Urinary bladder (tissue), 4 donors: ENCODE measurements at places on chromosomes 12 and 14. TPM values are rescaled to one million over a fixed set of nuclear protein-coding genes. Genes with fewer than 3 reads are reported as not detected.

DNA sequence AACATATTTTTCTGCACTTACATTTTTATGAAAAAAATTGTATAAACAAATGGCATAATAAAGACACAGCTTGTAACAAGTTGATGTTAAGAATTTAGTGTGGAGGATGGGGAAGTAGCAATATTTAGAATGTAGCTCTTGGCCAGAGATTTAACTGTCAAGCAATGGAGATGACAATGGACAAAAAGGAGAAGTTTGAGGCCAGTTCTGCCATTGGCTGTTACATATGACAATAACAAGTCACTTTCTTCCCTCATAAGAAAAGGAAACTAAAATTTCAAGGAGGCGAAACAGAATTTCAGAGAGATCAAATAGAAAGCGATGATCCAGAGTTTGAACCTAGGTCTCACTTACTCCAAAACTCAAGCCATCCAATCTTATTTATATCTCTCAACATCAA, 122.8 kb upstream of the CCDC175 start:
- no peak for DNase-seq

DNA sequence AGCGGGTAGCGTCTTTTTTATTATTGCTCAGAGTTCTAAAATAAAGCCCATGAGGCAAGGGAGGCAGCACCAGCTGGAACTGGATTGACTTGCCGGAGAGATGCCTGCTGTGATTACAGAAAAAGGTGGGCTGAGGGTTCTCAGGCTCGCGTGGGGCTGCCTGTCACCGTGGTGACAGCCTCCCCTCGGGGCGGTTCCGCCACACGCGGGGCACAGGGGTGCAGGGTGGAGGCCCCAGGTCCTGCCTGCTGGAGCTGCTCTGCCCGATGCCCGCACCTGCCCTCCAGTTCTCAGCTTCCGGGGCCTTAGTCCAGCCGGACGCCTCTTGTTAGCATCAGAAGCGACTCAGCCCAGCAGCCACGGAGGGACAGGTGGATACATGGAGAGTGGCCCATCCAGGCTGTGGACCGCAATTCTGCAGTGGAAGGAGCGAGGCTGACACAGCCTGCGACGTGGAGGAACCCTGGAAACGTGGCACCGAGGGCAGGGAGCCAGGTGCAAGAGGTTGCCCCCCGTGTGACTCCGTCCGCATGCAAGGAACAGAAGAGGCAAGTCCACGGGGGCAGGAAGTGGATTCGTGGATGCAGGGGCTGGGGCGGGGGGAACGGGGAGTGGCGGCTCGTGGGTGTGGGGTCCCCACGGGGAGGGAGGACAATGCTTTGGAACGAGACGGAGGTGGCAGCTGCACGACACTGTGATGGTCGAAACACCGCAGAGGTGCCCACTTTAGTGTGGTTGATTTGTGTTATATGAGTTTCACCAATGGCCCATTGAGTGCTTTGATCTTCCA, 79.5 kb downstream of the GALNT9 start:
- no peak for DNase-seq

- DNase-seq = no peak
Measured at GRCh38 chr12:7042842-7043241, 17.7 kb upstream of the C1S start.

DNA sequence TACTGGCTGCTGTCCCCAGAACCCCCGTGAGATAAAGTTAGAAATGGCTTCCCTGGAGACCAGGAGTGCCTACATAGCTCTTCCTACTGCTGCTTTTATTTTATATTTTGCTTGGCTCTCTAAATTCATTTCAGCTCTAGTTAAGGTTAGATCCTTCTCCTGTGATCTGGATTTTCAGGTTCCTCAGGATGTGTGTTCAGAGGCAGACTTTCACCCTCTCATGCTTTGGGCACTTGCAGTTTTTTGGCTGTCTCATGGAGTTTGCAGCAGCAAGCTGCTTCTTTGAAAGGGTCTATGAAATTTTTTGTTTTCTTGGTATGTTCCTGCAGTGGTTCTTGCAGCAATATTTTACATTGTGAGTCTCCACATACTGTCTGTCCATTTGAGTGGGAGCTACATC, 93.3 kb downstream of the ATP23 start:
- no peak for DNase-seq

DNA sequence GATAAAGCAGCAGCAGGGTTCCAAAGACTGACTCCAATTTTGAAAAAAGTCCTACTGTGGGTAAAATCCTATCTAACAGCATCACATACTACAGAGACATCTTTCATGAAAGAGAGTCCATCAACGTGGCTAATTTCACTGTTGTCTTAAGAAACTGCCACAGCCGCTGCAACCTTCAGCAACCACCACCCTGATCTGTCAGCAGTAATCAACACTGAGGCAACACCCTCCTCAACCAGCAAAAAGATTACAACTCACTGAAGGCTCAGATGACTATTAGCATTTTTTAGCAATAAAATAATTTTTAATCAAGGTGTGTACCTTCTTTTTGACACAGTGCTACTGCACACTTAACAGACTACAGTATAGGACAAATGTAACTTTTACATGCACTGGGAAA, 6.6 kb downstream of the CAPRIN2 start:
- no peak for DNase-seq

DNA sequence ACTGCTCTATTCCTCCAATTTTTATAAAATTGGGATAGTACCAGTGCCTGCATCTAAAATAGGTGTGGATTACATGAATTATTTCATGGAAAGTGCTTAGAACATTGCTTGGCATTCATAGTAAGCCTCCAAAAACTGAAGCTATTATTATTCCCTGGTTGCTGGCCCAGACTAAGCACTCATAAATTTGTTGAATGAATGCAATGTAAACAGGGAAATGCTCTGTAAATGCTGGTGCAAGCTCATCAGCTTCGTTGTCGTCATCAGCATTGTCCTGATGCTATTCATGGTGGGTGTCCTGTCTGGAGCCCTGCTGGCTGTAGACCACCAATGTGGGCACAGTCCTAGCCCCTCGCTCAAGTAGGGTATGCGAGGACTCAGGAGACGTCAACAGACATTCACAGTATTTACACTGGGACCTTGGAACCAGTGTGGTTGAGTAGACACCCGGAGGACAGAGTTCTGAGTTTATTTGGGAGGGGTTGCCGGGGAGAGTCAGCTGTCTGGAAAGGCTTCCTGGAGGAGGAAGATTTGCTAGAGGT, 16.5 kb downstream of the BDKRB2 start:
- DNase-seq = no peak

- DNase-seq = peak; percentile 59
Measured at GRCh38 chr12:54220092-54220557, 31.3 kb upstream of the SMUG1 start.

- no peak for DNase-seq
Measured at GRCh38 chr12:113479590-113480335, 8.1 kb upstream of the LHX5 start.

GRCh38 chr12:14479004-14479403, 88.7 kb downstream of the PLBD1 start:
- DNase-seq = no peak

DNA sequence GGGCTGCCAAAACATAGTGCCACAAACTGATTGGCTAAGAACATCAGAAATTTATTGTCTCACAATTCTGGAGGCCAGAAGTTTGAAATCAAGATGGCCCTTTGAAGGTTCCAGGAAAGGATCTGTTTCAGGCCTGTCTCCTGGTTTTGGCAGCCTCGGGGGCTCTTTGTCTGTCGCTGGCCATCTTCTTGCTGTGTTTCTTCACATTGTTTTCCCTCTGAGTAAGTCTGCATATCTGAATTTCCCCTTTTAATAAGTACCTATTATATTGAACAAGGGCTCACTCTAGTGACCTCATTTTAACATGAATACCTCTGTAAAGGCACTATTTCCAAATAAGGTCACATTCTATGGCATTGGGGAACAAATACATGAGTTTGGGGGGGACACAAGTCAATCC, 467.1 kb upstream of the MGAT4C start:
- no peak for DNase-seq

GRCh38 chr14:97290977-97291376, 493.8 kb downstream of the VRK1 start:
- no peak for DNase-seq

Gene IFNG-AS1
- 0.32 TPM for total RNA-seq

Gene ASB2
- total RNA-seq = 32.3 TPM

Gene COPS7A
- total RNA-seq = 35.6 TPM

Gene GALNT6
- 1.1 TPM for total RNA-seq
